NCI-H526 (cell line): ENCODE measurements at places on chromosomes 5 and 9.

- DNase-seq: peak; percentile 30
Observed at GRCh38 chr9:34072410-34072809, 23.7 kb upstream of the UBAP2 start.

DNA sequence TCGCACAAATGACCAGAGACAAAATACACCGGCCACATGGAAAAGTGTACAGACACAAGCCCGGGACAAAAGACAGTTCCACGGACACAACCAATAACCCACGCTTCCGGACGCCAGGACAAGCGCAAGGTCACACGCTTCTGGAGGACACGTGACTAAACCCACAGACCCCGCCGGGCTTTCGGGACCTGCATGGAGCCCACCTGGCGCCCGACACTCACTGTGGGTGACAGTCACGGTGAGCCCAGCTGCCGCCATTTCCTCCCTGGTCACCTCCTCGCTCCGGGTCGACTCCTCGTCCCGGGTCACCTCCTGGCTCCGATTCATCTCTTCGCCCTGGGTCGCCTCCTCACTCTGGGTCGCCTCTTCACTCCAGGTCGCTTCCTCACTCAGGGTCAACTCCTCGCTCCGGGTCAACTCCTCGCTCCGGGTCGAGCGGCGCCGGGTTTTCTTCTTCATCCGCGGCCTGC is 470 bp downstream of the BAG1 start:
- DNase-seq: peak; percentile 60

DNA sequence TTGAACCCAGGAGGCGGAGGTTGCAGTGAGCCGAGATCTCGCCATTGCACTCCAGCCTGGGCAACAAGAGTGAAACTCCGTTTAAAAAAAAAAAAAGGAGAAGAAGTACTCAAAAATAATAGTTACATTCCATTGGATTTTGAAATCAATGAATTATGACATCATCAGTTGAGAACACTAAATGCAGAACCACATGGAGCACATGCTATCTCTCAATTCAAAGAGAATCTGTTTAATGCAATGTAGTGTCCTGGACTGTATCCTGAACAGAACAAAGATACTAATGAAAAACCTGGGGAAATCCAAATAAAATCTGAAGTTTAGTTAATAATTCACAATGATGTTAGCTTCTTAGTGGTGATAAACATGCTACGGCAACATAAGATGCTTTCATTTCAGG is 20.3 kb downstream of the CDC14B start:
- no peak for DNase-seq

DNA sequence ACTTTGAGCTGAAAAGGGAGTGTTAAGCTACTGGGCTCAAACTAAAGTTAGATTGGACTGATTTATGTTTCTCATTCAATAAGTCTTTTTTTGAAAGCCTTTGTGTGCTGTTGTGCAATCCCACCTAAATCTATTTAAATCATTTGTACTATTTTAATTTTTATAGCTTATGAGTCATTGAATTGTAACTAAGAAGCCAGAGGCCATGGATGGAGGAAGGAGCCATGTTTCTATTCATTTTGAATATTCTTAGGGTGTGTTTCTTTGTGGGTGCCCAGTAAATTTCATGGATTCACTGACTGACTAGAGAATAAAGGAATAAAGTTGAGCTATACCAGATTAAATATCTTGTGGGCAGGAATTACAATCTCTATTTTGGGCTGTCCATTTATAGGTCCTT is 238.5 kb downstream of the KIF4B start:
- no peak for DNase-seq

DNA sequence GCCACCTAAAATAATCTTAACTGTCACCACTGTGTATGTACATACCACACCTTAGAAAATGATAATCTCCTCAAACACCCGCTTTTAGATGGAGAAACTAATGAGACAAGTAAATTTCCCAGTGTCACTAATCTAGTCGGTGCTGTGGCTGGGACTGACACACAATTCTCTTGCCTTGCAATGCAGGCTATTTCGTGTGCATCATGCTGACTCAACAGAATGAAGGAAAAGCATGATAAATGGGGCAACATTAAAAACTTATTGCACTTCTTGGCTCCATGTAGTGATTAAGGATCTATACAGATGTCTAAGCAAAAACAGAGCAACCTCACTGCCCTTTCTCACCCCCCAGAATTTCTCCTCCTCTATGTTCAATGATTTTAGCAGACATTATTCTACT is 677.9 kb downstream of the DTWD2 start:
- DNase-seq: no peak

- DNase-seq: no peak
Observed at GRCh38 chr9:133242991-133243390, 32.0 kb downstream of the ABO start.

GRCh38 chr9:77807281-77807683 is 159.2 kb upstream of the GNA14 start:
- DNase-seq: no peak

GRCh38 chr9:128231638-128232527 is 28.7 kb downstream of the DNM1 start:
- DNase-seq: no peak

DNA sequence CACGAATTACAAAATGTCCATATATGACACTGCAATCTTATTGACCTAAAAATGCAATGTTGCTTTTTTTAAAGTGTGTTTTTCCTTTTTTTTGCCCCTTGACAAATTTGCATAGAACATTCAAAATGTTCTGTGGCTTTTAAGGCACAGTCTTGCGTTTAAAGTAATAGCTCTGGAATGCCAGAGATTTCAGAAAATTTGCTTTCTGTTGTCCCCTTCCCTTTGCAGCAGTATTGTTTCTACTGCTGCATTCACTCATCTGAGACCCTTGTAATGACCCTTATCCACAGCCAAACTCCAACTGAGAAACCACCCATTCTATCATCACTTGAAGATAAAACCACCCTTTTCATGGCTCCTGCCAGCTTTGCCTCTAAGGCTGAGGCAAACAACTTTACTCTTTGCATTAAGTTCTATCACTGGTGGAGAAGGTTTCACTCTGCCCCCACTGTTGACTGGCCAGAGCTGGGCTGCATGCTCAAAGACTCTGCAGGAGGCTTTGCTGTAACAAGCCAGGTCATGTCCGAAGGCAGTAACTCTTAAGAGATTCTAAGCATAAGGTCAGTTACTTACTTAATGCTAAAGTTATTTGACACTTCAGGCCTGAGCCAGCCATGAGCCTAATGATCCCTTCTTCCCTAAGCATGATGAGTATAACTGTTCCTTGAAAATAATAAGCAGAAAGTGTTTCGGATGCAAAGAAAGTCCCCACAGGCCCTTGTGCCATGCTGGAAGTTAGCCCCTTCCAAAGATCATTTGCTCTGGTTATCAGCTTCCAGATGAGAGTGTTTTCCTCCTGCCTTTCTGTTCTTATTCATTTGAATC is 101.9 kb downstream of the CD180 start:
- DNase-seq: no peak
